ENCODE measurements at places on chromosomes 2 and 18. TPM values are rescaled to one million over a fixed set of nuclear protein-coding genes. Genes with fewer than 3 reads are reported as not detected.

DNA sequence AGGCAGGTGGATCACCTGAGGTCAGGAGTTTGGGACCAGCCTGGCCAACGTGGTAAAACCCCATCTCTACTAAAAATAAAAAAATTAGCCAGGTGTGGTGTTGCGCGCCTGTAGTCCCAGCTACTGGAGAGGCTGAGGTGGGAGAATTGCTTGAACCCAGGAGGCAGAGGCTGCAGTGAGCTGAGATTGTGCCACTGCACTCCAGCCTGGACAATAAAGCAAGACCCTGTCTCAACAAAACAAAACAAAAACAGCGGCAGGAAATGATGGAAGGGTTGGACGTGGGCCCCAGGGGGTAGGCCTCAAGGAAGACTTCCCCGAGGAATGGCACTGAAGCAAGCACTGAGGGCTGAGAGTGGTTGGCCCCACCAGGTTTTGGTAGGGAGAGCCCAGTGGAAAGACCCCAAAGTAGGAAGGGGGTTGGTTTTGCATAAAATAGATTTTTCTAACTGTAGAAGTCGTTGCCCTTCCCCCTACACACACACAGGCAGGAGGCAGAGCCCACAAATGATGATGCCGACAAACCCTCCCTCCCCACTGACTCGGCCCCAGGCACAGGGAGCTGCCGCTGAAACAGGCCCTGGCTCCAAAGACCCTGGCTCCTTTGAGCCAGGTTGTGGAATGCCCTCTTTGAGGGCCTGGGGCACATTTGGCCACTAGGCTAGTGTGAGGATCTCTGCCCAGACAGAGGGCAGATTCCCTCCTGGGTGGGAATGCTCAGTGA lies 104.8 kb downstream of the CABLES1 start:
- H3K27me3 ChIP-seq: no peaks in the 10 kb centered on the region
- H3K27ac ChIP-seq: no peak overlapping the region
- peaks cover 44% of the 10 kb centered on the region for H3K4me1 ChIP-seq
- no peaks in the 10 kb centered on the region for H3K36me3 ChIP-seq
- DNase-seq: no peak

GRCh38 chr2:174072069-174072468 lies 106.9 kb upstream of the SP3 start:
- H3K4me3 ChIP-seq: no peak overlapping the region
- DNase-seq: no peak

DNA sequence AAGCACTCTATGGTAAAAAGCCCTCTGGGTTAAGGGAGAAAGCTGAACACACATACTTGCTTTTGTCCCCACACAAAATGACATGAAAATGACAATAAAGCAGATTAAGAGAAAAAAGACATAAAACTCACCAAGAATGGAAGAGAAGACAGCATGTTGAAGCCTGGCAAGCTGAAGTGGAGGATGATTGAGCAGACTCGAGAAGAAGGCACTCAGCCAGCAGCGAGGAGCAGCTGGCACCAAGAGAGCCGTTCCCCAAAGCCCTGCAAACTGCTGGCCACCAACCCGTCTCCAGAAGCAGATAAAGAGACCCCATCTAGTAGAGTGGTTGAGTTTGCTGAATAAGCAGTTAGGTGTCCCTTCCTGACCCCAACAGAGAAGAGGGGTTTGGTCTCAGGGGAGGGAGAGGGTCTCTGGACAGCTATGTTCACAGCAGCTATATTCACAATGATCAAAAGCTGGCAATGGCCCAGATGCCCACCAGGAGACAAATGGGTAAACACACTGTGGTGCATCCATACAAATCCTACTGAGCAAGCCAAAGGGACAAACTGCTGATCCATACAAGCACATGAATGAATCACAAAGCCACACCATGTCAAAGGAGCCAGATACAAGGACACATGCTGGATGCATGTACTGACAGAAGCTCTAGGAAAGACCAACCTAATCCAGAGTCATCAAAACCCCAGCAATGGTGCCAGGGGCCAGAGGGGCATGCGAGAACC lies 36.9 kb downstream of the FAM168B start:
- no peak overlapping the region for H3K4me3 ChIP-seq
- H3K27me3 ChIP-seq: no peaks in the 10 kb centered on the region

- no peaks in the 10 kb centered on the region for H3K27me3 ChIP-seq
- H3K27ac ChIP-seq: no peak overlapping the region
- no peak overlapping the region for H3K4me3 ChIP-seq
- no peaks in the 10 kb centered on the region for H3K36me3 ChIP-seq
- DNase-seq: no peak
- H3K4me1 ChIP-seq: no peaks in the 10 kb centered on the region
Measured at GRCh38 chr2:171531836-171532450, 9.7 kb downstream of the CYBRD1 start.

GRCh38 chr2:171878481-171878993 lies 15.5 kb downstream of the SLC25A12 start:
- H3K27ac ChIP-seq: peak overlapping the region; percentile 8
- no peak overlapping the region for H3K4me3 ChIP-seq
- no peaks in the 10 kb centered on the region for H3K4me1 ChIP-seq
- no peaks in the 10 kb centered on the region for H3K27me3 ChIP-seq

DNA sequence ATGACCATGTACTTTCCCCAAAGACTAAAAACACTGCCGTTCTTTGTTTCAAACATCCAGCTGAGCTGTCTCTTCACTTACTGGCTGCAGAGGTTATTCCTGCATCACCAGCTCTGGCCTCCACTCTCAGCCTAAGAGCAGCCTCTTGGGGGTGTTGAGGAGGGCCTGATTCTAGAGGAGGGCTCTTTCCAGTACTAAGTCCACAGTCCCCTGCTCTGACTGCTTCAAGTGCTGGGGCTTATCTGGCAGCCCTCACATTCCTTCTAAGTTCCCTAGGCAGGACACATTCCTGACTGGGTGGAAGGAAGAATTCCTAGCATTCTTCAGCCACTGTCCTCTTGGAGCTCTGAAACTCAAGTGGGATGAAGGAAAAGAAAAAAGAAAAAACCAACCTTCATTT lies 32.9 kb upstream of the EHBP1 start:
- DNase-seq: no peak
- H3K4me3 ChIP-seq: no peak overlapping the region
- no peaks in the 10 kb centered on the region for H3K27me3 ChIP-seq
- H3K27ac ChIP-seq: no peak overlapping the region

- H3K27ac ChIP-seq: no peak overlapping the region
- H3K4me1 ChIP-seq: no peaks in the 10 kb centered on the region
- H3K4me3 ChIP-seq: no peak overlapping the region
- no peaks in the 10 kb centered on the region for H3K36me3 ChIP-seq
- H3K27me3 ChIP-seq: no peaks in the 10 kb centered on the region
Measured at GRCh38 chr2:7792031-7792651, 874.9 kb downstream of the RNF144A start.

GRCh38 chr2:36352701-36353100 lies 2.9 kb upstream of the CRIM1 start:
- H3K36me3 ChIP-seq: no peaks in the 10 kb centered on the region
- H3K27ac ChIP-seq: no peak overlapping the region
- H3K27me3 ChIP-seq: peaks cover 5% of the 10 kb centered on the region
- no peak for DNase-seq
- peaks cover 47% of the 10 kb centered on the region for H3K4me1 ChIP-seq

- H3K36me3 ChIP-seq: no peaks in the 10 kb centered on the region
- no peak overlapping the region for H3K4me3 ChIP-seq
- DNase-seq: no peak
- no peak overlapping the region for H3K27ac ChIP-seq
- H3K27me3 ChIP-seq: peaks cover 48% of the 10 kb centered on the region
Measured at GRCh38 chr2:119126650-119127049, 31.9 kb downstream of the C1QL2 start.

- no peaks in the 10 kb centered on the region for H3K36me3 ChIP-seq
- no peak for DNase-seq
- H3K27ac ChIP-seq: no peak overlapping the region
- H3K4me3 ChIP-seq: no peak overlapping the region
Measured at GRCh38 chr2:202186641-202187202, 51.7 kb downstream of the SUMO1 start.

DNA sequence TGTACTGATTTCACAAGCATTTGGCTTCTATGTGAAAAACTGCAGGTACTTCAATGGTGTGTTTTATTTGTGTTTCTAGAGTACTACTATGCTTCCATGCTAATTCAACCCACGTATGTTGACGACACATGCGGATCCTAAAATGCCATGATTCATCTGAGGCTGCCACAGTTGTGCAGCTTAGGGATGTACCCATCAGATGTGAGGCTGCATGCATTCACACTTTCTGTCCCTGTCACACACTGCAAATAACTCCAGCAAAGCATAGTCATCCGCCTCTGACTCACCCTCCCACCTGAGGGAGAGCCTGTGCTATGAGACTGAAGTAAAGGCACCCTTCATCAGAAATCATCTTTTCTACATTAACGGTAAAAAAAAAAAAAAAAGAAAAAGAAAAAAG lies 22.1 kb upstream of the SERTAD2 start:
- DNase-seq: no peak
- H3K27ac ChIP-seq: no peak overlapping the region
- H3K27me3 ChIP-seq: no peaks in the 10 kb centered on the region
- no peak overlapping the region for H3K4me3 ChIP-seq

DNA sequence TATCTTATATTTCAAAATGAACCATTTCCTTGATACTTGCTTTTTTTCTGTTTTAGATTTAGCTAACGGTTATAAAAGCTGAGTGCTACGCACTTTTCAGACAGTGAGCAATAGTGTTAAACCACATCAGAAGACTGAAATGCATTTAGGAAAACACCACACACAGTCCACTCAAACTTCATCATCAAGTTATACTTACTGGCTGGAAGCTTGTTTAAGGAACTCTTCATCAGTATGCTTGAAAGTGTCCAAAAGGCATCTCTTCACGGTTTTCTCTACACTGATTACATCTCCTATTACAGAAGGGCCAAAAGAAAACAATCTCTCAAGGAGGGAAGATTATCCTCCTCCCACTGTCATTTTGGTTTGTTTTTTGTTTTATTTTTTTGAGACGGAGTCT lies 19.7 kb downstream of the ILKAP start:
- no peak overlapping the region for H3K4me3 ChIP-seq
- no peak for DNase-seq
- no peaks in the 10 kb centered on the region for H3K27me3 ChIP-seq
- H3K27ac ChIP-seq: no peak overlapping the region

- no peak overlapping the region for H3K4me3 ChIP-seq
- no peaks in the 10 kb centered on the region for H3K36me3 ChIP-seq
- peak overlapping the region; percentile 45 for H3K27ac ChIP-seq
- H3K4me1 ChIP-seq: no peaks in the 10 kb centered on the region
Measured at GRCh38 chr2:70850925-70851324, 15.3 kb upstream of the CD207 start.

GRCh38 chr18:4106407-4107033 lies 348.6 kb downstream of the DLGAP1 start:
- H3K4me1 ChIP-seq: no peaks in the 10 kb centered on the region
- no peak overlapping the region for H3K4me3 ChIP-seq
- H3K27me3 ChIP-seq: no peaks in the 10 kb centered on the region
- H3K36me3 ChIP-seq: no peaks in the 10 kb centered on the region

- H3K27ac ChIP-seq: no peak overlapping the region
- DNase-seq: no peak
- H3K27me3 ChIP-seq: no peaks in the 10 kb centered on the region
- H3K36me3 ChIP-seq: no peaks in the 10 kb centered on the region
- H3K4me1 ChIP-seq: no peaks in the 10 kb centered on the region
- H3K4me3 ChIP-seq: no peak overlapping the region
Measured at GRCh38 chr2:24623535-24623934, 132.5 kb downstream of the NCOA1 start.

GRCh38 chr2:68388358-68388757 lies 23.3 kb downstream of the PLEK start:
- no peak for DNase-seq
- peaks cover 20% of the 10 kb centered on the region for H3K36me3 ChIP-seq
- H3K4me3 ChIP-seq: peak overlapping the region; percentile 41

GRCh38 chr18:34543356-34543755 lies 166.7 kb upstream of the DTNA start:
- no peak for DNase-seq
- H3K36me3 ChIP-seq: no peaks in the 10 kb centered on the region
- no peaks in the 10 kb centered on the region for H3K27me3 ChIP-seq
- no peak overlapping the region for H3K4me3 ChIP-seq

DNA sequence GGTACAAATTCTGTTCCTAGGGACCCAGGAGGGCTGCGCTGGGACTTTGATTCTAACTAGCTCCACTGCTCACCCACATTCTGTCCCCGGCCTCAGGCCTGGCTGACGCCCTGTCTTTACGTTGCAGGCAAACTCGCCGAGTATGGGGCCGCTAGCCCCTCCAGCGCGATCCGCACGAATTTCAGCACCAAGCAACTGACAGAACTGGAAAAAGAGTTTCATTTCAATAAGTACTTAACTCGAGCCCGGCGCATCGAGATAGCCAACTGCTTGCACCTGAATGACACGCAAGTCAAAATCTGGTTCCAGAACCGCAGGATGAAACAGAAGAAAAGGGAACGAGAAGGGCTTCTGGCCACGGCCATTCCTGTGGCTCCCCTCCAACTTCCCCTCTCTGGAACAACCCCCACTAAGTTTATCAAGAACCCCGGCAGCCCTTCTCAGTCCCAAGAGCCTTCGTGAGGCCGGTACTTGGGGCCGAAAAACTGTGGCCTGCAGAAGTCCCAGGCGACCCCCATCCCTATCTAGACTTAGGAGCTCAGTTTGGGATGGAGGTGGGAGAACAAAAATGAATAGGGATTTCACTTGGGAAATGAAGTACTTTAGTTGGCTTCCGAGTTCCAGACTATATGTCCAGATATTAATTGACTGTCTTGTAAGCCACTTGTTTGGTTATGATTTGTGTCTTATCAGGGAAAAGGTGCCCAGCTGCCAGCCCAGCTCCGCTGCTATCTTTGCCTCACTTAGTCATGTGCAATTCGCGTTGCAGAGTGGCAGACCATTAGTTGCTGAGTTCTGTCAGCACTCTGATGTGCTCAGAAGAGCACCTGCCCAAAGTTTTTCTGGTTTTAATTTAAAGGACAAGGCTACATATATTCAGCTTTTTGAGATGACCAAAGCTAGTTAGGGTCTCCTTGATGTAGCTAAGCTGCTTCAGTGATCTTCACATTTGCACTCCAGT lies 1.5 kb downstream of the HOXD1 start:
- peaks cover 100% of the 10 kb centered on the region for H3K27me3 ChIP-seq
- DNase-seq: no peak
- H3K4me1 ChIP-seq: peaks cover 26% of the 10 kb centered on the region
- no peak overlapping the region for H3K27ac ChIP-seq
- no peaks in the 10 kb centered on the region for H3K36me3 ChIP-seq

Gene NEURL3
- polyA plus RNA-seq: 0.79 TPM

Gene FLACC1
- 0.30 TPM for polyA plus RNA-seq

Gene COL3A1
- 43.4 TPM for polyA plus RNA-seq

Gene RGPD3
- polyA plus RNA-seq: 0.22 TPM

Gene RNF138
- 24.6 TPM for polyA plus RNA-seq

Gene DCDC2C
- polyA plus RNA-seq: 0.22 TPM

Gene PSME4
- 47.5 TPM for polyA plus RNA-seq

Gene VWC2L
- polyA plus RNA-seq: not detected

Gene KCNG2
- 0.15 TPM for polyA plus RNA-seq
